ENCODE measurements at places on chromosomes 16 and 17.

GRCh38 chr17:31448467-31449077 is 57.1 kb downstream of the RAB11FIP4 start:
- no peak for DNase-seq

GRCh38 chr17:56514899-56515298 is 78.6 kb upstream of the NOG start:
- no peak for DNase-seq

DNA sequence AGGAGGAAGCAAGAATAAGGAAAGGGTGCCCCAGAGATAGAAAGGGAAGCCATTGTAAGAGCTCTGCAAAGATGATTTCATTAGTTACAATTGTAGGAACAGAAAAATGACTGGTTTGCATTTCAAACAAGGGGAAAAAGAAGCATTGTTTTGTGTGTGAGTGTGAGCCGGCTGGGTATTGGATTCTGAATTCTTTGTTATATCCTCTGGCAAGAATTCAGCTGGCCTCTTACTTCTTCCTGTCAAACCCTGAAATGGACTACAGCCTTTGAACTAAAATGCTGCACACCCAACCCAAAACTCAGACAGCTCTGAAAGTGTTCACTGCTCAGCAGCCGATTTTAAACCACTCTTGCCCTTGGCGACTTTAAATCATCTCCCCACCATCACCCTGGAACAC is 461.3 kb downstream of the PMP22 start:
- DNase-seq: no peak

DNA sequence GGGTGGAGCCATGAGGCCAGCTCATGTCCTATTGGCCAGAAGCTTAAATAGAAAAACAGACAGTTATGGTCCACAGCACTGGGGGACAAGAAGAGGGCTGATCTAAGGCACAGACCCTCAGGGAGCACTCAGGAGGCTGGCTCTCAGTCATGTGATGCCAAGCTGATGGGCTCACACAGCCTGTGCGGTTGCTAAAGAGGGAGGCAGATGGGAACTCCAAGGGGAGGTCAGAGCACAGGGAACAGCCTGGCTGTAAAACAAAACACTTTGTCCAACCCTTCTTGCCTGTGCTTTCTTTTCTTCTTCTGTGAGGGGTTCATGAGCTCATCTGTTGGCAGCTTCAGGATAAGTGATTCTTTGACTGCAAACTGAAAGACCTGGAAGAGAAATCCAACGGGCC is 27.2 kb downstream of the CNTNAP1 start:
- no peak for DNase-seq

DNA sequence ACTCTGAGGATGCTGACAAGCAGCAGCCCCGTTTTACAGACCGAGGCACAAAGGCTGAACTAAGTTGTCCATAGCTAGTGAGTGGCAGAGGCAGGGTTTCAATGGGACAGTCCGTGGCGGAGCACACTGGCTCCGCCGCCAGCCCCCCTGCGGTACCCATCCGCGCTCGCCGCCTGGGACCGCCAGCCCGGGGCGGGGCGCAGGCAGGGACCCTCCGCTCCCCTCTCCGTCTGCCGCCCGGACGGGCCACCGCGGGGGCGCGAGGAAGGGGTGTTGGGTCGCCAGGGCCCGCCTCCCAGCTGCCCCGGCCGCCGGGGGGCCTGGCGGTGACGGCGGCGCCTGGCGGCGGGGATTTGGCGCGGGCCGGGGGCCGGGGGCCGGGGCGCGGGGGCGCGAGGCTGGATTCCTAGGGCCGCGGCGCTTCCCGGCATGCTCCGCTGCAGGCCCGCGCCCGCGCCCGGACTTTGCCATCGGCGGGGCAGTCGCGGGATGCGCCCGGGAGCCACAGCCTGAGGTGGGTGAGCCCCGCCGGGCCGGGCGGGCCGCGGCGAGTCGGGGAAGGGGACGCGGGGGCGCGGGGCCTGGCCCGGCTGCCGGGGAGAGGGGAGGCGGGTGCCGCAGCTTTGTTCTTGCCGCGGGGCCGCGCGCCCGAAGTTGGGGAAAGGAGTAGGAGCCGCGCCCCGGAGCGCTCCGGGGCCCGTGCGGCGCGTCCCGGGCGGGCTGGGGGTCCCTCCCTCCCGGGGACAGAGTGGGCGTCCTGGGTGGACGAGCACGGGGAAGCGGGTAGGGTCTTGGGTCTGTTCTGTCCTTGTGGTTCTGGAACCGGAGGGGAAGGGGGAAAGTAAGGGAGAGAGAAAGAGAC is at the start of gene TMEM98:
TMEM98 (plus strand) TSS at position 430 of the 862 bp plus-strand sequence. CDS start 3,376 bp downstream, outside the sequence.
- DNase-seq: no peak

GRCh38 chr16:80585764-80586163 is 45.0 kb downstream of the DYNLRB2 start:
- DNase-seq: no peak

- no peak for DNase-seq
Observed at GRCh38 chr16:67548265-67549126, 13.8 kb upstream of the CTCF start.

DNA sequence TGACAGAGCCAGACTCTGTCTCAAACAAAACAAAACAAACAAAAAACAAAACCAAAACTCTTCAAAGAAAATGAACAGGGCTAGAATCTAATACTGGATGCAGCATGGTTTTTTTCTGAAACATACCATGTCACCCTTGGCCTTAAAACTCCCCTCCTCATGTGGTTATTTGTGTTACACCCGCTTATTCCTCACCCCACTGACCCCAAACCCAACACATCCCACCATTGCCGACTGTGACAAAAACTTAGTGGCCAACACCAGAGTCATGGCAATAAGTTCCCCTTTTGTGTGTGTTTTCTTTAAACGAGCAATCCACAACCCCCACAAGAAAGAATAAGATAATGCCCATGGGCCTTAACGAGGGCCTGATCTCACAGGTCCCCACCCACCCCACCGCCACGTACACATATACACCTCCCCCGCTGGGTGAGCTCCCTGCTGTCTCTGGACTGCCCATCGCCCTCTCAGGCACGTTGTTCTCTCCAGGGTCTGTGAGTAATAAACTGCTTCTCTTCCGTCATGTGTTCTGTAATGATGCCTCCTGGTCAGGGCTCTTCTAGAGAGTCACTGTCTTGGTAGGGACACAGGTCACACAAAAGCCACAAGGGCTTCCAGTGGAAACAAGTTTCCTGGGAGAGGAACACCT is 16.8 kb upstream of the ENGASE start:
- DNase-seq: no peak

DNA sequence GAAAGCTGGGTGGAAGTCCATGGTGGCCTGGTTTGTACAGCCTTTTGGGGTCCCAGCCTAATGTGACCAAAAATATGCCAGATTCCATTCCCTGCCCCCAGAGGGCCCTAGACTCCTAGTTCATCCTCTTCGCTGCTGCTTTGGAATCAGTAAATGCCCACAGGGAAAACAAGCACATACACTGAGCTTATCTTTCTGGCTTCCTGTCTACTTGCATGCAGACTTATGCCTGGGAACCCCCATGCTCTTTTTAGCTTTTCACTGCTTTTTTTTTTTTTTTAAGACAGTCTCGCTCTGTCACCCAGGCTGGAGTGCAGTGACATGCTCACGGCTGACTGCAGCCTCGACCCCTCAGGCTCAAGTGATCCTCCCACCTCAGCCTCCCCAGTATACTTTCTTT is 6.2 kb upstream of the CD300LG start:
- DNase-seq: no peak

DNA sequence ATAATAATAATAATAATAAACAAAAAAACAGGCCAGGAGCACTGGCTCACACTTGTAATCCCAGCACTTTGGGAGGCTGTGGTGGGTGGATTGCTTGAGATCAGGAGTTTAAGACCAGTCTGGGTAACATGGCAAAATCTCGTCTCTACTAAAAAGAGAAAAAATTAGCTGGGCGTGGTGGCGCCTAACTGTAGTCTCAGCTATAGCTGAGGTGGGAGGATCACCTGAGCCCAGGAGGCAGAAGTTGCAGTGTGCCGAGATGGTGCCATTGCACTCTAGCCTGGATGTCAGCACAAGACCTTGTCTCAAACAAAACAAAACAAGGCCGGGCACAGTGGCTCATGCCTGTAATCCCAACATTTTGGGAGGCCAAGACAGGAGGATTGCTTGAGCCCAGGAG is 18.7 kb upstream of the ATP6V0C start:
- DNase-seq: no peak

DNA sequence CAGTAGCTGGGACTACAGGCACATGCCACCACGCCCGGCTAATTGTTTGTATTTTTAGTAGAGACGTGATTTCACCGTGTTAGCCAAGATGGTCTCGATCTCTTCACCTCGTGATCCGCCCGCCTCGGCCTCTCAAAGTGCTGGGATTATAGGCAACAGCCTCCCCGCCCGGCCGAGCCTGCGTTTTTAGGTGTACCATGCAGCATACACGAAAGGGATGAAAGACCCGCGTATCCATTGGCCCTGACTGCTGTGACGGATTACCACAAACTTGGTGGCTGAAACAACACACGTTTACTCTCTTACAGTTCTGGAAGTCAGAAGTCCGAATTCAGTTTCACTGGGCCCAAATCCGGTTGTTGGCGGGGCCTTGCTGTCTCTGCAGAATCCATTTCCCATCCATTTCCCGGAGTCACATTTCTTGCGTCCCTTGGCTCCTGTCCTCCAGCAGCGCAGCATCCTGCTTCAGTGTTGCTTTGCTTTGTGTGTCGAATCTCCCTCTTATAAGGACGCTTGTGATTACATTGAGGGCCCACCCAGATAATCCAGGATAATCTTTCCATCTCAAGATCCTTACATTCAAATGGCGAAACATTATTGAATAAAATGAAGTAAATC is 8.3 kb upstream of the GUCY2D start:
- DNase-seq: no peak

- peak; percentile 21 for DNase-seq
Observed at GRCh38 chr17:1931844-1932579, 93.1 kb downstream of the RTN4RL1 start.

- DNase-seq: no peak
Observed at GRCh38 chr16:3046641-3047386, 453 bp downstream of the MMP25 start.

DNA sequence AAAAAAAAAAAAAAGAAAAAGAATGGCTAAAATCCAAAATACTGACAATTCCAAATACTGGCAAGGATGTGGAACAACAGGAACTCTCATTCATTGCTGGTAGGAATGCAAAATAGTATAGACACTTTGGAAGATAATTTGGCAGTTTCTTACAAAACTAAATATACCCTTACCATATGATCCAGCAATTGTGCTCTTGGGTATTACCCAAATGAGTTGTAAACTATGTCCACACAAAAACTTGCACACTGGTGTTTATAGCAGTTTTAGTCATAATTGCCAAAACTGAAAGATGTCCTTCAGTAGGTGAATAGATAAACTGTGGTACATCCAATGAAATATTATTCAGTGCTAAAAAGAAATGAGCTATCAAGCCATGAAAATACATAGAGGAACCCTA is 8.5 kb upstream of the MEIOC start:
- DNase-seq: no peak

DNA sequence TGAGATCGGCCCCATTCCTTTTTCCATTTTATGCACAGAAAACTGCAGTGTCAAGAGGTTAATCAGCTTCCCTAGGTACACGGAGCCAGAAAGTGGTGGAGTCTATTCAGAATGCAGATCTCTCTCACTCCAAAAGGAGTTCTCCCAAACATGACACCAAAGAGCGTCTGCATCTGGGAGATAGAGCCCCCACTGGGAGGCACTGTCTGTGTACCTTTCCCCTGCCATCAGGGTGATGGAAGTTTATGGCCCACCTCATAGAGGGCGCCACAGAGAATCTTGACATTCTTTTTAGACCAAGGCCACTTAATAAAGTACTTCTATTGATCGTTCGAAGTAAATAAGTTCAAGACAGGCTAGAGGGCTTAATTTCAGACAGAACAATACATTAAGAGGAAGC is 493.7 kb upstream of the ERCC4 start:
- DNase-seq: no peak

GRCh38 chr17:68851890-68852289 is 103.3 kb downstream of the ABCA8 start:
- no peak for DNase-seq

- no peak for DNase-seq
Observed at GRCh38 chr16:86818671-86819532, 240.6 kb downstream of the FOXL1 start.

GRCh38 chr17:38452719-38453118 is 24.5 kb downstream of the ARHGAP23 start:
- no peak for DNase-seq

GRCh38 chr17:71995590-71995989 is 125.2 kb upstream of the SOX9 start:
- no peak for DNase-seq

DNA sequence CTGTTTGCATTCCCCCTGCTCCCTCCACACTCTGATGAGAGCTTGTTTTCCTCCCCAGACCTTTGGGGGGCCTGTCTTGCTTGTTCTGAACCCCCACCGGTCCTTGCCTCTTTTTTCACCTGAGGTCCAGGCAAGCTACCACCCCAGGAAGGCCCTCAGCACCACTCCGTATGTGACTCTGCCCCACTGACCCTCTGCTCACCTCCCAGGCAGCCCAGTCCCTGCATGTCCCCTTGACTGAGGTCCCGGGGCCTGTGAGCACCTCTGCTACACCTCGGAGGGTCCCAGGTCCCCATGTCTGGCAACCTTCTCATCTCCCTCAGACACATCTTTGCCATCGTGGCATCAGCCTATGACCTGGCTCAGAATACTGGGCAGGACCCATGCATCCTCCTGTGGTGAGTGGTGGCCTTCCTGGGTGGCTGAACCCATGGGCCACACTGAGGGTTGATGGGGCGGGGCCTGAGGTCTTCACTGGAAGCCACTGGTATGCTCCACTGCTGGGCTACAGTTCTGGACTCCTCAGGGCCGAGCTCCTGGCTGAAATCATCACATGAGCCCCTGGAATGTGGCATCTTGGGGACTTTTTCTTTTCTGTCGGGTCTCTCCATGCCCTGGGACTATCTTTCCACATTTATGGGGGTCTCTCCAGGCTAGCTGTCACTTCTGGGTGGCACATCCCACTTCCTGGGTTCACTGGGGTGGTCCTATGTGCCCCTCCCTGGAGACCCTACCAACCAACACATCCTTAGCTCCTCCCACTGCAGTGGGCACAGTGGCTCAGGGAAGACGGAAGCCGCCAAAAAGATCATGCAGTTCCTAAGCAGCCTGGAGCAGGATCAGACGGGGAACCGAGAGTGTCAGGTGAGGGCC is 3.5 kb downstream of the MYO15B start:
- DNase-seq: no peak

DNA sequence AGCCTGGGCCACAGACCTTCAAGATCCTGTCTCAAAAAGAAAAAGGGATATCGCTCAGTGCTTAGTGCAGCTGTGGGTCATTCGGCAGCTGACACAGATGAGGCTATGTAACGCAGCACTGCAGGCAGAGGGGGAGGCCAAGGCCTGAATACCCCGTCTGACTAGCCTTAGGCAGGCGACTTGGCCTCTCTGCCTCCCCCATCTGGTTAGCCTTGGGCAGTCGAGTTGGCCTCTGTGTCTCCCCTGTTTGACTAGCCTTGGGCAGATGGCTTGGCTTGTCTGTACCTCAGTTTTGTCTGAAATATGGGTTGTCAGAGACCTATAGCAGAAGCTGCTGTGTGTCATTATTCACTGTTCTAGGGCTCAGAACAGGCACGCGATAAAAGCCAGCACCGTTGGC is 10.0 kb downstream of the SPATA33 start:
- no peak for DNase-seq

- no peak for DNase-seq
Observed at GRCh38 chr16:80948886-80949493, 57.7 kb downstream of the CMC2 start.

Measured in NCI-H2029 (cell line).